ENCODE measurements at places on chromosomes 4 and X. TPM values are rescaled to one million over a fixed set of nuclear protein-coding genes. Genes with fewer than 3 reads are reported as not detected.

RFC1 gene
- total RNA-seq = 57.1 TPM

CT45A10 gene
- total RNA-seq = not detected

WDR17 gene
- total RNA-seq = 0.42 TPM

XAGE1A gene
- not detected for total RNA-seq

CC2D2A gene
- total RNA-seq = 22.4 TPM

ARX gene
- not detected for total RNA-seq

SORBS2 gene
- 82.5 TPM for total RNA-seq

MBNL3 gene
- 5.6 TPM for total RNA-seq

IL1RAPL2 gene
- not detected for total RNA-seq

MAMLD1 gene
- 5.7 TPM for total RNA-seq

SOD3 gene
- total RNA-seq = not detected

GSPT2 gene
- total RNA-seq = 7.5 TPM

ATP10D gene
- 34.1 TPM for total RNA-seq

PAGE5 gene
- total RNA-seq = not detected

PRRG3 gene
- total RNA-seq = not detected

FAM9C gene
- total RNA-seq = not detected

PAGE1 gene
- not detected for total RNA-seq

CRMP1 gene
- not detected for total RNA-seq

RGN gene
- 1.4 TPM for total RNA-seq

NCAPG gene
- total RNA-seq = 66.4 TPM

SPANXA1 gene
- total RNA-seq = not detected

All from endothelial cell of umbilical vein (primary cell).